ENCODE measurements at places on chromosomes 6 and 20.

DNA sequence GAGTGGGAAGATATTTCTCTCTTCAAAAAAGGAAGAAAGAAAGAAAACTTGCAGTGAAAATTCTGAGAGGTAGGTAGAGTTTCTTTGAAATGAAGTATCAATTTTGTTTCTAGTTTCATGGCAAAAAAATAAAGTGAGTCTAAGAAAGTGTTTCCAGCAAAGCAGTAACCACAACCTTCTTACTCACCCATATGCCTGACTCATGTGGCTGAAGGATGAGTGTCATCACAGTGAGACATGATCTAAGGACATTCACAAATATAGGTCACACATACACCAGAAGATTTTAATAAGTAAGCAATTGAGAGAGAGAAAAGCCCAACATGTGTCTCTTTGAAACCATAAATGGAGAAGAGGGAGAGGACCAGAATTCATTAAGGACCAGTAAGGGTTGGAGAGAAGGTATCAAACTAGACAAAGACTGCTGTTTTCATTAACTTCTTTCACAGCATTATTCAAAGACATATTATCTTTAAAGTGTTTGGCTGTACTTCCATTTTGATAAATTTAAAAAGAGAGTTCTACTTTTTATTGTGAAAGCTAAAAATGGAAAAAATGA is 169.5 kb downstream of the FRK start:
- no peak for DNase-seq
- H3K36me3 ChIP-seq = no peaks in the 10 kb centered on the region
- peak overlapping the region; percentile 68 for H3K27ac ChIP-seq
- H3K27me3 ChIP-seq = no peaks in the 10 kb centered on the region
- peaks cover 8% of the 10 kb centered on the region for H3K4me1 ChIP-seq

- H3K27ac ChIP-seq = no peak overlapping the region
- H3K4me3 ChIP-seq = no peak overlapping the region
- H3K4me1 ChIP-seq = no peaks in the 10 kb centered on the region
Observed at GRCh38 chr6:156046268-156046665, 590.6 kb upstream of the NOX3 start.

- no peak overlapping the region for H3K4me3 ChIP-seq
- DNase-seq = no peak
- H3K27me3 ChIP-seq = no peaks in the 10 kb centered on the region
- H3K36me3 ChIP-seq = no peaks in the 10 kb centered on the region
Observed at GRCh38 chr6:28353981-28354676, 4.4 kb downstream of the ZKSCAN3 start.

DNA sequence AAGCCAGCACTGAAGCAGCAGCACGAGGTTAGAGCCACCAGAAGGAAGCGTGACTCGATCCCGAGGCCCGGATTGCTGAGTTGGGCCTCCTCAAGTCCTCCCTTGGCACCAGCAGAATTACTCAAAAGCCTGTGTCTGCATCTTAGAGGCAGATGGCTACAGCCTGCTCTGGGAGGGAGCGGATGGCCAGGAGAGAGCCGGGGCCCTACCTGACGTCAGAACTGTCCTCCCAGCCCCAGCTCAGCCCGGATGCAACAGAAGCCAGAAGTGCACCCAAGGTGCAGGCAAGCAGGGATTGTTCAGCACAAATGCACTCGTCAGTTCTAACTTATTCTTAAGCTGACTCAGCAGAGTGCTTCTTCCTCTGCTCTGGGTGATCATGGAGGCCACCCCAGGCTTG is 155.5 kb upstream of the RPS6KA2 start:
- no peaks in the 10 kb centered on the region for H3K36me3 ChIP-seq
- no peaks in the 10 kb centered on the region for H3K27me3 ChIP-seq
- no peak overlapping the region for H3K4me3 ChIP-seq
- no peaks in the 10 kb centered on the region for H3K4me1 ChIP-seq
- H3K27ac ChIP-seq = no peak overlapping the region
- no peak for DNase-seq
